Renal cortical epithelial cell (primary cell): ENCODE measurements at places on chromosomes 16 and 17.

DNA sequence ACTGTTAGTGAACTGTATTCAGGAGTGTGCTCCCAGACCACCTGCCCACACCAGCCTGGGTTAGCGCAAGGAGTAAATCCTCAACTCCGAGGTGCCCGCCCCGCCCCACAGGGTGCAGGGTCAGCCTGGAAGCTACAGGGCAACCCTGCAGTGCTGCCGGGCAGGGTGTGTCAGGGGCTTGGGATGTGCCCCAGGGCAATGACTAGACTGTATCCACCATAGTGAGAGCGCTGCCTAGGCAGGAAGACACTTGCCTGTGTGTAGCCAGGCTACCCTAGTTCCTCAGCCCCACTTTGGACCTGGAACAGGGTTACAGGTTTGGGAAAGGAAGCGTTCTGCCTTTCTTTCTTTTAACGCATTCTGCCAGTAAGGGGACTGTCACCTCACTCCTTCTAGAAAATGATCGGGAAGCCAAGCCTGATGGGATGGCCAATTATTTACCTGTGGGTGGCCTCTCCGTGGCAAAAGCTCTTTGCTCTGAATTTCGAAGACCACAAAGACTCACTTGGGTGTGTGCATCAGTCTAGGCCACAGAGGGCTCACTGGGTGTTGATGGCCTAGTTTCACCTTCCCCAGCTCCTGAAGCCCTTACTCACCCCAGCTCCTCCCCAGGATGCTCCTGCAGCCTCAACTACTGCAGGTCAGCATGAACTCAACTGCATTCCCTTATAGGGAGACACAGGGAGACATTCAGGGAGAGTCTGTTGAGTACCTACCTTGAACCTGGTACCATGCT, 90.9 kb downstream of the CCDC182 start:
- no peak for DNase-seq

DNA sequence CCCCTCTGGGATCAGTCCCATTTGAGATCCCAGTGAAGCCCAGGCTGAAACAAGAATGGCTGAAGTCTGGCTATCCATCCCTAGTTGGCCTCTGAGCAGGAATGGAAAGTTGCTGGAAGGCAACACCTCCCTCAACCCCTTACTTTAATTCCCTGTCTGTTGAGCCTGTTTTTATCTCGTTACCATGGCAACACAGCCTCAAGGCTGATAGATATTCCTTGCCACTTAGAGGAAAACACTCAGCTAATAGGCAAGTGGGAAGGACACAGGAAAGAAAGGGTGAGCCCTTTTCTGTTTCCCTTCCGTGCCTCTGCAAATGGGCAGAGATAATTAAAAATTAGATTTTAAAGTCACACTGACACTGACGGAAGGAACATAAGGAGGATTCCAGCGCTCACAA, 75.5 kb upstream of the CLEC3A start:
- DNase-seq, result no peak

GRCh38 chr16:4868026-4868425, 20.7 kb downstream of the UBN1 start:
- peak; percentile 87 for DNase-seq

DNA sequence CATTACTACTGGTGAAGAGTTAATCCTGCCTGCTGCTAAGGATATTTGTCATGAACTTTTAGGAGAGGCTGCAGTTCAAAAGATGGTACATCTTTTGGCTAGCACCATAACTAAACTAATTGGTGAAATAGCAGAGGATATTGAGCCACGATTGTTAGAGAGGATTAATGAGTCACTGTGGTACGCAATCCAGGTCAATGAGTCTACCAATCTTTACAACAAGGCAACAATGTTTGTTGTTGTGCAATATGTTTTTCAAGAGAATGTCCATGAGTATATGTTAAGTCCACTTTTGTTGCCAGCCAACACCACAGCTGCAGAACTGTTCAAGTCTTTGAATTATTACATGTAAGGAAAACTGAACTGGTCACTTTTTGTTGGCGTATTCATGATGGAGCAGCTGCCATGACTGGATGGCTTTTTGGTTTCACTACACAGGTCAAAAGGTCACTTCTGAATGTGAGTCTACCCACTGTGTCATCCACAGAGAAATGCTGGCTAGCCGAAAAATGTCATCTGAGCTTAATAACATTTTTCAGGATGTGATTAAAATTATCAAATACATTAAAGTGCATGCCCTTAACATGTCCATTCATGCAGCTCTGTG, 402.6 kb upstream of the KIF2B start:
- DNase-seq, result peak; percentile 26

- DNase-seq, result no peak
Measured at GRCh38 chr17:30217746-30218245, 17.7 kb downstream of the SLC6A4 start.

DNA sequence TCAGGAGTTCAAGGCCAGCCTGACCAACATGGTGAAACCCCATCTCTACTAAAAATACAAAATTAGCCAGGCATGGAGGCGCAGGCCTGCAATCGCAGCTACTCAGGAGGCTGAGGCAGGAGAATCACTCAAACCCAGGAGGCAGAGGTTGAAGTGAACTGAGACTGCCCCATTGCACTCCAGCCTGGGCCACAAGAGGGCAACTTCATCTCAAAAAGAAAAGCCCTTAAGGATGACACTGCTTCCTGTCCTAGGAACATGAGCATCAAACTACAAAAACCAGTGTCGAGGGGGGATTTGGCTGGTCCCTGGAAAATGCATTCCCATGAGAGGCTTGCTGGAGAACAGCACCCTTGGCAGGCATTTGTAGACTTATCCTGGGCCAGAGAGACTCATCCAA, 449.5 kb upstream of the PSMD7 start:
- DNase-seq, result no peak

- DNase-seq, result no peak
Measured at GRCh38 chr16:51759329-51759728, 608.3 kb upstream of the SALL1 start.

- DNase-seq, result no peak
Measured at GRCh38 chr16:22123146-22123545, 30.8 kb downstream of the VWA3A start.

- no peak for DNase-seq
Measured at GRCh38 chr17:60395508-60396065, 3.7 kb upstream of the USP32 start.

- DNase-seq, result no peak
Measured at GRCh38 chr17:979539-980405, at the start of gene NXN. Gene NXN (minus strand): TSS chr17:979776.

DNA sequence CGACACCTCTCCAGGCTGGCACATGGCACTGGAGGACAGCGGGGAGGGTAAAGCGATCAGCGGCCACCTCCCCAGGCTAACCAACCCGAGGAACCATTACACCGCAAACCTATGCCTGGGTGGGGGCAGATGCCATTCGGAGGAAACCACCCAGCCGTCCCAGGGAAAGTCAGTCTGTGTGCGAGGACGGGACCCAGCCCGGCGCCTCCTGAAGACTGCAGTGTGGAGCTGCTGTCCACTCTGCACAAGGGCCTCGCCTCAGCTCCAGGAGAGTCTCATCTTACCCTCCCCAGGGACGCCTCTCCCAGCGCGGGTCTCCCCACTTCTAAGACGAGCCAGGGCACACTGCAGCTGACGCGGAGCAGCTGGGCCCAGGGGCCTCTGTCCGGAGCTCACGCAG, 8.0 kb downstream of the SLC38A10 start:
- no peak for DNase-seq

DNA sequence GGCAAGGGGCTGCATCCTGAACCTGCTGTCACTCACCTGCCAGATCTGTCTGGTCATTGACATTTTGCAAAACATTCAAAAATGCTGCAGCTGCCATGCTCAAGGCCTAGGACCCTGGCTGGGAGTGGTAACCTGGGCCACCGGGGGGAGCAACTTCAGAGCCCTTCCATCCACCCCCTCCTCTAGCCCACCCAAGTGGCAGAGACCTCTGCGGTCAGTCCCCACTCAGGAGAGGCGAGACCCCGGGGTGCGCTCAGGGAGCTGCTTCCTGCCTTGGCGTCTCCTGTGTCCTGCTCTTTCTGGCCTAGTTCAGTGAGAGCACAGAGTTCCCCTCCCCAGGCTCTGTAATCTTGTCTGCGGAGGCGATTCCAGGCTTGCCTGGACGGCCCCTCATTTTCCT, 108.8 kb downstream of the CCDC182 start:
- no peak for DNase-seq

- DNase-seq, result no peak
Measured at GRCh38 chr17:75475851-75476250, 19.4 kb downstream of the TMEM94 start.

DNA sequence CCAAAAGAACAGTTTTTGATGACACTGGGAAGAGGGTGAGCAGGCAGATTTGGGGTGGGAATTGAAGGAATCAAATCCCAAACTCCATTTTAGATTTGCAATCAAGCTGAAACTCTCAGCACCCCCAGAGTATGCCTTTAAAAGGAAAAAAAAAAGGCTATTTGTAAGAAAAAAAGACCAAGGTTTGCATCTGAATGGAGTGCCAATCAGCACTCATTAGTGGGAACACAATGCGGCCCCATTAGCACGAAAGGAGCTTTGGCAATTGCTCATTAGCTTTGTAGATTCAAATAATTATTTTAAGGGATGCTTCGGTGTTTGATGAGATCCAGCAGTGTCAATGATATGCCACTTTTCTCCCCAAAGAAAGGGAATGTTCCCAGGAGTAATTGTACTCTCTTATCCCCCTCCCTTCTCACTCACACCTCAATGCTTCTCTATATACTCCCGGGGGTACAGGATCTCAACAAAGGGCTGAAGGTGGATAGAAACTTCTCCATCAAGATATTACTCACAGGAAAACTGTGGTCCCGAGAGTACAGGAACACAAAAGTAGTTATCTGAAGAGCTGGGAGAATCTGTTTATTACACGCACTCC, 32.2 kb downstream of the CHP2 start:
- DNase-seq, result no peak

GRCh38 chr17:57585341-57586195, 159.5 kb downstream of the CCDC182 start:
- no peak for DNase-seq

GRCh38 chr17:34364751-34365150, 1.7 kb upstream of the CCL1 start:
- no peak for DNase-seq

DNA sequence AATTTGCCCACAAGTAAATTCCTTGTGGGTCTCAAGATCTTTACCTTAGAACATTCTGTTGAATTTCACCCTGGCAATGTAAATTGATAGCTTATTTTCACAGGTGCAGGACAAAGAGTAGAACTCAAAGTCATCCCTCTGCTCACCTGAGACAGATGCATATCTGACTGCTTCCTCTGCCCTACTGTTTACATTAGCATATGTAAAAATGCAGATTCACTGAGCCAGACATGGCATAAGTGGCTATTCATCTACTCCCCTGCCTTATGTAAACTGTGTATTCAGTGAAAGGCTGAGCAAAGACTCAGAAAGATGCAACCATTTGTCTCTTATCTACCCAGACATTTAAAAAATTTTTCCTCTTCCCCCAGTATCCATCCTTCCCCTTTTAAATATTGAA, 22.3 kb upstream of the MILR1 start:
- no peak for DNase-seq

DNA sequence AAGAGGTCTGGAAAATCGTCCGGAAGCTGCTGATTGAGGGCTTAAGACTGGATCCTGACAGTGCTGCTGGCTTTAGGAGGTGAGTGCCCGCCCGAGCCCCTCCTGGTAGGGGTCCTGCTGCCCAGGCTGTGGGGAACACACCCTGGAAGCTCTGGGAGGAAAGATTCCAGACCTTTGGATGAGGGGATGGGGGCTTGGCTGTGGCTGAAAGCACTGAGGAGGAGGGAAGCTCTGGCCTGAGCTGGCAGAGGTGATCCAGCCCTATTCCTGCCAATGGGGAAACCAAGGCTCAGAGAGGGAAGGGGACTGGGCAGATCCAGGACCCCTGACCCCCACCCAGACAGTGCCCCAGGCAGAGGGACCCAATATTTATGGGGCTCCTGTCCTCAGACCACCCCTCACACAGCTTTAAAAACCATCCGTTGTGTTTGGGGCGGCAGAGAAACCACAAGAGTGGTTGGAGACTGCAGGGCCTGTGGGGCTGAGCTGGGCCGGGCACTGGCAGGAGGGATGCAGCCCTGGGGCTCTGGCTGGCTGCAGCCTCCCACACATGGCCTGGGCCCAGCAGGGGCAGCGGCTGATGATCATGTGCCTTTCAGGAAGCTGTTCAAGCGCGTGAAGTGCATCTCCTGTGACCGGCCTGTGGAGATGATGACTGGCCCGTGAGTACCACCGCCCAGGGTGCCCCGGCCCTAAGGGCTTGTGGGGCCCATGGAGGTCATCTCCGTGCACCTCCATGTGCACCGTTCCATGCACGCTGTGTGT, 22.8 kb downstream of the UBALD1 start:
- DNase-seq, result peak; percentile 27

- DNase-seq, result no peak
Measured at GRCh38 chr17:35793257-35793656, 2.2 kb downstream of the MMP28 start.

DNA sequence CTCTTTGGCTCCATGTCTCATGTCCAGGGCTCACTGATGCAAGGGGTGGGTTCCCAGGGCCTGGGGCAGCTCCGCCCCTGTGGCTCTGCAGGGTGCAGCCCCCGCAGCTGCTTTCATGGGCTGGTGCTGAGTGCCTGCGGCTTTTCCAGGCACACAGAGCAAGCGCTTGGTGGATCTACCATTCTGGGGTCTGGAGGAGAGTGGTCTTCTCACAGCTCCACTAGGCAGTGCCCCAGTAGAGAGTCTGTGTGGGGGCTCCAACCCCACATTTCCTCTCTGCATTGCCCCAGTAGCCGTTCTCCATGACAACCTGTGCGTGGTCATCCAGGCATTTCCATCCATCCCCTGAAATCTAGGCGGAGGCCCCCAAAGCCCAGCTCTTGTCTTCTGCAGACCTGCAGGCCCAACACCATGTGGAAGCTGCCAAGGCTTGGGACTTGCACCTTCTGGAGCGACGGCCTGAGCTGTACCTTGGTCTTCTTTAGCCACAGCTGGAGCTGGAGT, 5.2 kb downstream of the IL32 start:
- DNase-seq, result no peak

- DNase-seq, result no peak
Measured at GRCh38 chr17:1764284-1764683, 2.4 kb downstream of the SERPINF1 start.

GRCh38 chr16:89561884-89562599, 1.6 kb downstream of the RPL13 start:
- DNase-seq, result no peak

- no peak for DNase-seq
Measured at GRCh38 chr17:41734139-41734948, at the start of gene HAP1. Gene HAP1 (minus strand): TSS chr17:41734643. CDS start chr17:41734634, 9 bp downstream.
